Cerebellar nuclear complex (tissue), 1 donor: ENCODE measurements at places on chromosomes 4 and X.

- no peak for DNase-seq
Observed at GRCh38 chr4:24089851-24090534, 200.1 kb upstream of the PPARGC1A start.

DNA sequence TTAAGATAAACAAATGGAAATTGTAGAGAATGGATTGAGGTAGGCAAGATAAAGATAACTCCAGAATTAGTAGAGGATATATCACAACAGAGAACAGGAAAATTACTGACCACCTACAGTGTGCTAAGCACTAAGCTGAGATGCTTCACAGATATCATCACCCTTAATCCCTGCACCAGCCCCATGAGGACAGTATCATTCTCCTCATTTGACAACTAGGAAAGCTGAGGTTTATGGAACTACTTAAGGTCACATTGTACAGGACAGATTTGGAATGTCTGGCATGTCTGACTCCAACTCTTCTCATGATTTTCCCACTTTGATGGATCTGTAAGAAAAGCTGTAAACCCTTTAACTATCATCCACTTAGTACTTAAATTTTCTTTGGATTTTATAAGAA is 95.5 kb downstream of the CASK start:
- no peak for DNase-seq

GRCh38 chr4:38924353-38924752 is 56.7 kb downstream of the FAM114A1 start:
- DNase-seq, result no peak

DNA sequence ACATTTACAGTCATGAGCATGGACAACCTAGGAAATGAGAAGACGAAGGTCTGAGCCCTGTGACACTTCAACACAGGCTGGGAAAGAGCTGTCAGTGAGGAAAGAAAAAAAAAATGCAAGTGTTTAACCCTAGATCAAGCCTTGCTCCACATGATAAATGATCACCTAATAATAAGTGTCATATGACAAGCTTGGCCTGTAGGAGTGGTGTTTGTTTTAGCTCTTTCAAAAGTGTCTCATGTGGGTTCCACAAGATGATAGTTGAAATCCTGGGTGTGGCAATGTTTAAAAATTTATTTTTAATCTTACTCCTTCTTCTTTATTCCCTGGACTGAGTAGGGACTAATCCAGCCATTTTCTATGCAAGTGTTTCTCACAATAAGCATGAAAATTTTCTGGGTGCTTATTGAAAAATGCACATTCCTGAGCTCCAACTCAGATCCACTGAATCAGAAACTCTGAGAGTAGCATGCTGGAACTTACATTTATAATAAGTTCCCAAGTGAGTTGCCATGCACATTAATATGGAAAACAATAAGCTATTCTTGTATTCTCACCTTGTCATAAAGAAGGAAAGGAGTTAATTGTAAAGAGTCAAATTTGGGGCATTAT is 138.3 kb downstream of the AREG start:
- DNase-seq, result no peak

DNA sequence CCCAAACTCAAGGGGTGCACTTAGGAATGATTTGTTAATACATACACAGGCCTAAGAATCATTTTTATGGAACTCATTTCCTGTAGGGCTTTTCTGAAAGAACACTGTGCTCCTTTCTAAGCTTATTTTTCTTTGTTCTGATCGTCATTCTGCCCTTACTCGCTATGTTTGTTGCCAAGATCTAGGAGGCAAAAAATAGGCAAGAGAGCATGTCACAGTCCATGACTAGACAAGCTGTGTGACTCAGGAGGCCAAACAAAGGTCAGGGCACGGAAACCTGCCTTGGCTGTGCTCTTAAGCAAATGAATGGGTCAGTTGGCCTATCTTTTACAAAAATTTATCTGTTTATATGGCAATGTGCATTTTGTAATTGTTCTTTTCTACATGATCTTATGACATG is 42.5 kb upstream of the C1GALT1C1 start:
- no peak for DNase-seq

DNA sequence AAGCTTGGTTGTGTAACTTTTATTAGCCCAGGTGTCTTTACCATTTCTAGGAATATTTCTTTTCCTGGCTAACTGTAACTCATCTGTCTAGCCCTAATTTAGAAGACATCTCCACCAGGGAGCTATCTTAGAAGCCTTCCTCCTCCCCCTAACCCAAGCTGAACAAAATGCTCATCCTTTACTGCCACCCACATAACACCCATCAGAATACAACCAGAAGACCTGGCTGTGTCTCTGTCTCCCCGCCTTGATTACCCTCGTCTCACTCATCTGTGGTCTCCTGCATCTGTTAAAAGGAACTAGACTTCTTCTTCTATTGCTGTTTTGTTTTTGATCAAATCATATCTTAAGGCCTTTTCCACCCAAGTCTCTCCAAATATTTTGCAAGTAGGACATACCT is 4.8 kb upstream of the TMEM154 start:
- DNase-seq, result no peak
